H54 (cell line): ENCODE measurements at places on chromosomes 2 and 18.

DNA sequence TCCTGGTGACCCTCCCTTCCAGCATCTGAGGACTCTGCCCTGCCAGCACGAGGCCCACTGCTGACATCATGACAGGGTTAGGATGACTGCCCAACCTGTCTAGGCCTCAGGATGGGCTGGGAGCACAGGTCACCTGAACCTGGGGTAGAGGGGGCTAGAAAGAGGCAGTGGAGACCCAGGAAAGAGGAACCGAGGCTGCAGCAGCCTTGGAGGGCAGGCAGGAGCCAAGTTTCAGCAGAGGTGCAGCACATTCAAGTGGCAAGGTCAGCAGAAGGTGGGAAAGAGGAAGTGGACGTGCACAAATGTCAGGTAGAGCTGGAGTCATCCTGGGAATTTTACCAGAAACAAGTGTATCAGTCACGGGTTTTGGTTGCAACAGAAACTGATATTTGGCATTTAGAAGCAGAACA lies 13.6 kb upstream of the RAB10 start:
- no peak for DNase-seq

DNA sequence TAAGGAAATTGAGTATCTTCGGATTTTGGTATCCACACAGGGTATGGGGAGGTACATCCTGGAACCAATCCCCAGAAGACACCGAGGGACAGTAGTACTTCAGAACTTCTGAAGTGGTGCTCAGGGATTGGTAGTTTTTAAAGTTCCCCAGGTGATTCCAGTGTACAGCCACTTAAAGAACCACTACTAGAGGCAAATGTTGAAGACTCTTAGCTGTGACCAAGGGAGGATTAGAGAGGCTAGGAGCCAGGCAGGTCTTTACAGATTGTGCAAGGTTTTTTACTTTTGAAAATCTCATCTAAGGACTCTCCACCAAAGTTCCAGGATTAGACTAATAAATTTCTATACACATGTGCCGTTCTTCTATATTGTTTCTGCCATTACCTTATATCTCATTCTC lies 52.9 kb upstream of the GLS start:
- DNase-seq = no peak

GRCh38 chr2:207501802-207502576 lies 27.8 kb upstream of the CREB1 start:
- DNase-seq = no peak

DNA sequence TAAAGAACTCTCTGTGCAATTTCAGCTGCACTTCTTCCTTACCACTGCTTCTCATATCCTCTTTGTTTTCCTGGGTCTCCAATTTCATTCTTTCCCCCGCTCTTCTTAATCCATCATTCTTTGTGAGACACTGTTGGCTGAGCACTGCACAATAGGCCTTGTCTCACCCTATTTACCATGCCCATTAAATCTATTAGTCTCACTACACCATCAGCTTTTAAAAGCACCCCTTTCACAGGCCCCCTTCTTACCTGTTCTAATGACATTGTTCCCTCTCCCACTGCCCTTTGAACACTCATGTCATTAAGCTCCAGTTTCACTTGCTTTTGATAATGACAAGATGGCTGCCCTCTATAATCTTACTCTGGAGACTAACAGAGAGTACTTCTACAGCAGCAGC lies 404.1 kb upstream of the ACVR2A start:
- DNase-seq = no peak

GRCh38 chr2:97868986-97869721 lies 126.6 kb downstream of the TMEM131 start:
- DNase-seq = peak; percentile 52

GRCh38 chr2:222485367-222486211 lies 61.2 kb downstream of the SGPP2 start:
- no peak for DNase-seq

GRCh38 chr18:3266062-3266608 lies 4.2 kb downstream of the MYL12B start:
- no peak for DNase-seq

GRCh38 chr2:120105360-120105759 lies 92.5 kb downstream of the EPB41L5 start:
- no peak for DNase-seq

- DNase-seq = no peak
Measured at GRCh38 chr2:71944183-71944550, 203.5 kb downstream of the CYP26B1 start.

DNA sequence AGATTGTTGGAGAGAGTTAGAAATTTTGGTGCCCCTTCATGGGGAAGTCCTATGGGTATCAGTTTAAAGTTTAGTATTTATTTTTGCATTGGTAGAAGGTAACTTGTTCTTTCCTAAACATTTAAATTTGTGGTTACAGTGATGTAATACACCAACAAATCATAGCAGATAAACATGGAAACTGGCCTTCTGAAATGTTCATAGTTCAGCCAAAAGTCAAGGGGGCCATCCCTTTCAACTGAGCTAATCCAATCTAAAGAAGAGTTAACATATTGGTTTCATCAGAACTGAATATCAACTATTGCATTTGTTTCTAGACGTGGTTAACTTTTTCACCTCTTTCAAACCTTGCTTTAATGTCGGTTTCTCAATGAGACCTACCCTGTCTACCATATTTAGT lies 46.3 kb downstream of the PPP1R1C start:
- DNase-seq = no peak

- DNase-seq = peak; percentile 11
Measured at GRCh38 chr2:164061129-164061746, 325.4 kb upstream of the FIGN start.

- DNase-seq = no peak
Measured at GRCh38 chr2:72994991-72995380, 76.5 kb downstream of the SFXN5 start.

DNA sequence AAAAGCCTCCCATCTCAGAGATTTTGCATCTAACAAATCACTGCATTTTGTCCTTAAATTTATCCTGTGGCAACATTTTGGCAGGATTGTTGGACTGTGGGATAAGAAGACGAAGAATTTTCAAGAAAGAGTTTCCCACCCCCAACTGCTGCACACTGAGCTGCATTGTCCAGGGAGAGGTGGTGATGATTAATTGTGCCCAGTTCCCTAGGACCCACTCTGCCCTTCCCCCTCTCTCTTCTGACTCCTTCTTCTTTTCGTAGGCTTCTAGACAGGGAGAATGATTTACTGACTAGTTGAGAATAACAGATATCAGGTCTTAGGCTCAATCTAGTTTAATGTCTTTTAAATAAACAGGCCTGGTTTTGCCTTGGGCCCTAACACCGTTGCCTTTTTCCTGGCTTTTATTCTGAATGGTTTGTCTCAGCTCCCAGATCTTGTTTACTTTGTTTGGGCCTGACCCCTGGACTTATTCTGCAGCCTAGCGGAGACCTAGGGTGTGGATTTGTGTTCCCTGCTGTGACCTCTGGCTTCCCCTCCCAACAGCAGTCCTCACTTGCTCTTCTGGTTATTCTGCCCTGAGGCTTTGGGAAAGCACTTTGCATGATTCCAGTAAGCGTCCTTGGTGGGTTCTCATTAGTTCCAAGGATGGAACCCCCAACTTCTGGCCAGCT lies 233.3 kb downstream of the INSIG2 start:
- DNase-seq = no peak

- no peak for DNase-seq
Measured at GRCh38 chr2:119154076-119154475, 4.5 kb downstream of the C1QL2 start.

DNA sequence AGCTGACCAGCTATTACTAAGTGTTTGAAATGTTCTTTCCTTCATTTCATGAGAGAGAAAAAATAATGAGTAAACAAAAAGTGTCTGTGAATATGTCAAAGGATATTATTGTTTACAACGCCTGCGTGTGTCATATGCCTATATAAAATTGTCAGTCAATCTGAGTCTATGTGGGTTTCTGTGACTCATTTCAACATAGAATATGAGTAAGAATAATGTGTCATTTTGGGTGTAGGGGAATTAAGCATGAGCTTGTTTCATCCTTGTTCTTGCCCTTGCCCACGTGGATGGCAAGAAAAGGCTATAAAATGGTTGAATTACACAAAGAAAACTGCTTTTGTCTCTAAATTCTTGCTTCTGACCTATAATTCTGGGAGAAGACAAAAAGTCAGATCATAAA lies 466.0 kb downstream of the PTH2R start:
- no peak for DNase-seq

DNA sequence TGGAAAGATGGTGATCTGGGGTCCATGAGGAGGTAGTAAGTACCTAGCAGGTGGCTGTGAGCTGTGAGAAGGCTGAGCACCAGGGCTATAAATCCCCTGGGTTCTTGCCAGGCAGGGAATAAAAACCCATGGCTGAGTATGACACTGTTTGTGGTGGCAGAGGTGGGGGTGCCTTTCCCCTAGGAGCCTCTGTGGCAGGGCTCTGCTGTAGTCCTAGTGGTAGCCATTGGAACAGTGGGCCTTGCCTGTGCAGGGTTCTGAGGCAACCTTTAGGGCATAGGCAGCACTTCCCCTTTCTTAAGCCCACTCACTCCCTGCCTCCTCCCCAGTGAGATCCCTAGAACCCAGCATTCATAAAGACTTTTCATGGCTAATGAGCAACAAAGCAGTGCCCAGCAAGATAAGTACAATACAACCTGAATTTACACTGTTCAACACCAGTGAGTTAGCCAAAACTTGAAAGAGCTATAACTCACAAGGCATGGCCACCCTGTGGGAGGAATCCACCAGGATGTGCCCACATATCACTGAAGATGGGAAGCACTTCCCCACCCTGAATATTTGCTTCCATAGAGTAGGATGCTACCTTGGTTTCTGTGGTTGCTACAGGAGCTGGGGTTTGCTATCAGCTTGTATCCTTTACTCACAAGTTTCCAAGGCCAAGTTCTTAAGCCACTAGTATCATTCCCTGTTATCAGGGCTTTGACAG lies 100.9 kb upstream of the NEUROD1 start:
- no peak for DNase-seq

- DNase-seq = peak; percentile 15
Measured at GRCh38 chr2:191811807-191812602, 34.9 kb downstream of the CAVIN2 start.

GRCh38 chr18:79518683-79519128 lies 123.0 kb downstream of the NFATC1 start:
- DNase-seq = no peak

DNA sequence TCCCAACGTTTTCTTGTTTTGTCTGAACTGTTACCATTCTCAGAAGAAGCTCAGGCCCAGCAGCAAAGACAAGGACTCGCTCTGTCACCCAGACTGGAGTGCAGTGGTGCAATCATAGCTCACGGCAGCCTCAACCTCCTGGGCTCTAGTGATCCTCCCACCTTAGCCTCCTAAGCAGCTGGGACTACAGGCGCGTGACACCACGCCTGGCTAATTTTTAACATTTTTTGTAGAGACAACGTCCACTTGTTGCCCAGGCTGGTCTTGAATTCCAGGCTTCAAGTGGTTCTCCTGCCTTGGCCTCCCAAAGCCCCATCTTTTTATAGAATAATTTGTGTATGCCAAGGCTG lies 2.0 kb upstream of the SMYD5 start:
- DNase-seq = no peak

DNA sequence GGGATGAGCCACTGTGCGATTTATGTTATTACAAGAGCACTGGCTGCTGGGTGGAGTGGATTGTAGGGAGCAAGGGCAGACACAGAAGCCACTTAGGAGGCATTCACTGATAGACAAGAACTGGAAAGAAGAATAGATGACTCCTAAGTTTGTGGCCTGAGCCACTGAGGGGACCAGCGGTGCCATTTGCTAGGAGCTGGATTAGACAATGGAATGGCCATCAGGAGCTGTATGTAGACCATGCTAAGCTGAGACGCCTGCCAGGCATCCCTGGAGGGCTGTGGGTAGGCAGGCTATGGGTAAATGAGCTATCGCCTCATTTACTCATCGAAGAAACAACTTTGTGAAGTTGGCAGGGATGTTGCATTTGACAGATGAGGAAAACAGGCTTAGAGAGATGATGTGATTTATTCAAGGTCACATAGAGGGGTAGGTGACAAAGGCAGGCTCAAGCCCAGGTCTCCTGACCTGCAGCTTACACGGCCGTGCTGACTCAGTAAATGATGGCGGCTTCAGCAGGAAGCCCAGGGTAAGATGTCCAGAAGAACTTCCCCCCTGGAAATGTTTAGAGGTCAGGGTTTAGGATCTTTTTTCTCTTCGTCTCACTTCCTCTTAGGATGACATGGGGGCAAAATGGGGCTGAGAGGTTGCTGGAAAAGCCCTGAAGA lies 2.8 kb downstream of the MFSD2B start:
- no peak for DNase-seq

DNA sequence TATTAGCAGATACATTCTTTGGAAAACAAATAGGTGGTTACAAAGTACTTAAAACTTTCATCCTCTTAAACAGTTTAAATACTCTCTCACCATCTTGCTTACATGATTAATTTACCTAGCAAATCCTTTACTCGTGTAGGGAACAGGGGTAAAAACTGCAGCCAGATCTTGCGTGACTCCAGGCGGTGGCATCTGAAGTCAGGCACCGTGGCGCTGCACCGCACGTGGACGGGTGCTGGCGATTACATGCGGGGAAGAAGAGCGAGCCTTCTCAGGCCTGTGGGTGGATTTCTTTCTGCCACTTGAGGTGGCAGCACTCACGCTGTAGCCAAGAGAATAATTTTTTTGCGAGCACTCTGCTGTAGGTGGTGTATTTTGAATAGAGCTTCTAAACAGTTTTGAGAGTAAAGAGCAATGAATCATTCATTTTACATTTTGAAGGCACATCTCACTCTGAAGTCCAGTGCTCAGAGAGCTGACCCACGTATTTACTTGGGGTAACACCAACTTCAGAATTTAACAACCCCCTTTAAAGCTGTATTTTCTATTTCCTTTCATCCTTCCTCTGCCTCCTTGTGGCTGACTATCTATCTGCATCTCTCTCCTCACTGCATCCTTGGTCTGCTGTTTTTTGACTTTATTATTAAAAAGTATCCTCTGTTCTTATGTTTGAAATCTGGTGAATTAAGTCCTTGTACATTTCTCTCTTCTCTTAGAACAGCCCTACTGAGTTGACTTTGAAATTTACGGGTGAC lies 68.9 kb downstream of the EPAS1 start:
- DNase-seq = no peak

DNA sequence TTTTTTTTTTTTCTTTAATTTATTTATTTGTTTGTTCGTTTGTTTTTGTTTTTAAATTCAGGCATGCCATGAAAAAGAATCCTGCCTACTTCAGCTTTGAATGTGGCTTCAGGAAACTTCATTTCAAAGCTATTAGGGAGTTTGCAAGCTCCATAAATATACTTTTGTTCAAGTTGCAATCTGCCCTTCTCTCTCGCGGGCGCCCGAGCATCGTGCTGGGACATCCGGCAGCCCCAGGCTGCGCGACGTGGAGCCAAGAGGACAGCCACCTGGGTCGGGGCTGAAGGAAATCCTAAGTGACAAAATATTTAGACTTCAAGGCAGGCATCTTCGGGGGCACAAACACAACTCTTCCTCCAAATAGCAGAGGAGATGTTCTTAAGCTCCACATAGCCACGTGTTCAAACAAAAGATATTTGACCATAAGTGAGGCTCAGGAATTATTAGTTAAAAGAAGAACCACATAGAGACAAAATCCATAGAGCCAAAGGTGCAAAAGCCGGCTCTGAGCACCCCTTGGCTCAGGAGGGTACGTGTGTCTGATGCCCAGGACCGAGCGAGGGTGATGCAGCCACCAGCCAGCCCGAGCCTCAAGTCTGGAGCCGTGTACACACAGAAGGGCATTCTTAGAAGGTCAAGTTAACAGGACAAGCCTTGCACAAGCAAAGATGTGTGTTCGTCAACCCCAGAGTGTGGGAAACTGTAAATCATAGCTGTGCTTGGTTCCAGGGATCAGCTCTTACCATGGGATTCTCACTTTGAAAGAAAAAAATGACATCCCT lies 256.5 kb upstream of the SALL3 start:
- DNase-seq = no peak
